NCI-H1105 (cell line): ENCODE measurements at places on chromosomes 4 and X.
A peak's percentile ranks its signal among the peaks of the same experiment; 100 is the strongest.

- DNase-seq, result no peak
These were observed 39.1 kb downstream of the HEPH start for GRCh38 chrX:66203114-66203513.

- peak; percentile 0 for DNase-seq
These were observed 85.5 kb upstream of the ACSL1 start for GRCh38 chr4:184911310-184911709.

DNA sequence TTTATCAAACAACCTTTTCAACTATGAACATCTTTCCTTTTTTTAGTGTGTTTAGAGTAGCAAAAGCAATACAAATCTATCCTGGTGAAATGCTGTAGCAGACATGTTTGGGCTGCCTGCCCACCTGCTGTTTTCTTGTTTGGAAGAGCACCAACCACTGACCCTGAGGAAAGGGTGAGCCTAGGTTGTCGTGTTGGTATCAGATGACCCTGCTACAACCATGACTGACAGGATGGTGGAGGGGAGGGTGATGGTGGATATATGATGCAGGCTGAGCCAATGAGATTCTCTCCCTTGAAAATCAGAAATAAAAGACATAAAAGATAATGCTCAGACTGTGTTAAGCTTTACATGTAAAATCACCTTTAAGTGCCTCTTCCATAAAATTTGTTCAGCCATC, 201.2 kb downstream of the NPNT start:
- no peak for DNase-seq

GRCh38 chrX:75746891-75747639, 38.0 kb downstream of the MAGEE2 start:
- peak; percentile 34 for DNase-seq

- no peak for DNase-seq
These were observed 135.2 kb downstream of the ADGRL3 start for GRCh38 chr4:61335241-61335763.

DNA sequence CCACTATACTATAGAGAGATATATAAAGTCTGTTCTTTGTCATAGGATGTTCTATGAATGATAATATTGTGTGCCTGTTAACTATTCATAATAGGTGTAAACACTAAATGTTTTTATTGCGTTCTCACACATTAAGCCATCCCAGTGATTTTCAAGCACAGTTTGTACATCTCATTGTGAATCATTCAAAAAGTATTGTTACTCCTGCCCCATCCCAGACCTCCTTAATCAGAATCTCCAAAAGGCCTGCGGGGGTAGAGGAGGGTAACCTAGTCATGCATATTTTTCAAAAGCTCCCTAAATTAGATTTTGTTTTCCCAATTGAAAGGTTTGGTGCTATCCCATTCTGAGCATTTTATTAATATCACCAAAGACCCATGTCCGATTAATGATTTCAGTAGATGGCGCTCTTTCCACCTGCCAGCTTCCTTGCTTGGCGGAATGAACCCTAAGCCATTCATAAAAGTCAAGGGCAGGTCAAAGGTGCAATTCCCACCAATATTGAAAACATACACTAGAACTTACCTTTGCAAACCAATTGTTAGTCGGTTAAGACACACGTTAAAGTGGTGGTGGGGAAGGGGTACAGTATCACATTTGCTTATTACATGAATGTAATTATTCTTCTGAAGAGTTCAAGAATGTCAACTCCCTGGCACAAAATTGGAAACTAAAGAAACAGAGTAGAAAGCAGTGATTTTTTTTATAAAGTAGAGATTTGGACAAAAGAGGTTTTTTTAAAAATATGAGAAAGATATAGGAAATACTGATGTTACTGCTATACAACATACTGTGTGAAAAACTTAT, 5.8 kb upstream of the TET2 start:
- DNase-seq, result no peak

- DNase-seq, result no peak
These were observed 800.4 kb upstream of the AGA start for GRCh38 chr4:178242655-178243054.

GRCh38 chr4:156977435-156978160, 6.0 kb upstream of the PDGFC start:
- DNase-seq, result no peak

DNA sequence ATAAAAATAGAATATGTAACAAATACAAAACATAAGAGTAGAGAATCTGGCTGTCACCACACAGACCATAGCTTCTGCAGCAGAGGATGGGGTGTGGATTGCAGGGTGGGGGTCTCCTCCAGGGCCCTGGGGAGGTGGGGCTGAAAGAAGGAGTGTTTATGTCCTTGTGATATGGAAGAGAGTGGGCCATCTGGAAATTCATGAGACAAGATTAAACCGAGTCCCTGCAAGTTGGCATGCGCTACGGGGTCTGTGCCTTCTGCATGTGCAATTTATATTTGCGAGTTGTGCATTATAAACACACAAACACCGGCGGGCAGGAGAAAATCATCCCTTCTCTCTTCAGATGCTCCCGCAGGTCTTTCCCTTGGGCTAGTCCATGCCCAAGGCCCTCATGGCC, 145.9 kb downstream of the EVC2 start:
- no peak for DNase-seq

DNA sequence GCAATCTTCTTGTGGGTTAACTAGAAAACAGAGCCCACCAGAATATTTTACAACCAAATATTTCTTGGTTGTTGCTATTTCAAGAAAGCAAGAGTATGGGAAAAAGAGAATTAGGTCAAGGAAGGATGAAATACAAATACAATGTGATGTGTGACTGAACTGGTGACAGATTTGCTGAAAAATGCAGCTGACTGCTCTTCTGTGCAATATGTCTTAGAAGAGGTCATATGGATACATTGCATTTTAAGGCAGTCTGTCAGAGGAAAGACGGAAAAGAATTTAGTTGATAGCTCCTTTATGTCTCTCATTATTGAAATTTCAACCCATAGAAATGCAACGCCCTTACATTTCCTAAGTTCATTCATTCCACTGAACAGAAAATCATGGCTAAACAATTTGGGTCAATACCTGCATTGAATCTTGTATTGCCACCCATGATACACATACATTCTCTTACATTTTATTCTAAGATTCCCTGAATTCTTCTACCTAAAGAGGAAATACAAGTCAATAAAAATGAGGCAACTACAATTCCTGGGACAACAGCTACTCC, 423.1 kb downstream of the ADAM29 start:
- DNase-seq, result no peak

DNA sequence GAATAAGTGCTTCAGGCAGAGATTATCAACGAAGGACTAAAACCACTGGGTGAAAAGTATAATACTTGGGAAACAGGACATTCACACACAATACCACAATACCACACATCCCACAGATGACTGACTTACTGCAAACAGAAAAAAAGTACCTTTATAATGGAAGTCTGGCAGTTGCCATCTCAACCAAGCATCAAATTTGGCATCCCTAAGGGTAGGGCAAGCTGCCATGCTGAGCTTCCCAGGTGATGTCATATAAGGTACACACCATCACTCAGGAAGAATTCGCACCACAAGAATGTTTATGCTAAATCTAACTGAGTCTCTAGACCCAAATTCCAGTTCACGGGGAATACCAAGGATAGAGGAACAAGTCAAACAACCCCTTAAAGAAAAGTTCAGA, 9.1 kb downstream of the QDPR start:
- DNase-seq, result no peak

- DNase-seq, result no peak
These were observed 213.4 kb upstream of the LNX1 start for GRCh38 chr4:53804719-53805118.

DNA sequence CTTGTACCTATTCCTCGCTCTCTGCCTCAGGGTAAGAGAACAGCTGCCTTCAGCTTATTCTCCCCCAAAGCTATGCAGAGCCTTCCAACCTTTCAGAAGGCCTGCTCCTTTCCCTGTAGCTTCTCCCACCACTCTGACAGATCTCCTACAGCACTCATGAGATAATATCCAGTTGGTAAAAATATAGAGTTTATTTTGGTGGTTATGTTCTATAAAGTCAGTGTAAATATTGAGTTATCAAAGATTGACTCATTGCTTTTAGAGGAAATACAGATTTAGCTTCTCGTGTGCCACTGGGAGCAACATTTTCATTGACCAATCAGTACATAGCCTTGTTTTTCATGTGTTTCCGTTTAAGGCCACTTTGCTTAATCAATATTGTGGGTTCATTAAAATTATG, 216.2 kb upstream of the TECRL start:
- no peak for DNase-seq

- no peak for DNase-seq
These were observed 949.6 kb upstream of the PRKX start for GRCh38 chrX:4663085-4663484.

DNA sequence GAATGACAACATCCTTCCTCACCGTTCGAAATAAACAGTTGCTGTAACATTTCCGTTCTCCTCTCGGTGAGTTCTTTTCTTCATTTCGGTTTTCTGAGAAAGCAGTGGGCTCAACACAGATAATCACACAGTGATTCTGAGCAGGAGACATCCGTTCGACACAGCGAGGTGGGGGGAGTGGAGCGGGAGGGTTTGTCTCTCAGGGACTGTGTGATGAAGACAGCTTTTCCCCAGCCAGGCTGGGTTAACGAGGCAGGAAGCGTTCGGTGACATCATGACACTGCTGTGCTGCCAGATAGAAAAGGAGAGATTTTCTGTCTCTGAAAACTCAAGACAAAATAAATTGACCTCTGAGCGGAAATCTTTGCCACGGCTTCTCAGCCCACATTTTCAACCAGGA, 119.3 kb downstream of the CRLF2 start:
- DNase-seq, result no peak

- DNase-seq, result no peak
These were observed 55.3 kb upstream of the MSANTD1 start for GRCh38 chr4:3193531-3194203.

DNA sequence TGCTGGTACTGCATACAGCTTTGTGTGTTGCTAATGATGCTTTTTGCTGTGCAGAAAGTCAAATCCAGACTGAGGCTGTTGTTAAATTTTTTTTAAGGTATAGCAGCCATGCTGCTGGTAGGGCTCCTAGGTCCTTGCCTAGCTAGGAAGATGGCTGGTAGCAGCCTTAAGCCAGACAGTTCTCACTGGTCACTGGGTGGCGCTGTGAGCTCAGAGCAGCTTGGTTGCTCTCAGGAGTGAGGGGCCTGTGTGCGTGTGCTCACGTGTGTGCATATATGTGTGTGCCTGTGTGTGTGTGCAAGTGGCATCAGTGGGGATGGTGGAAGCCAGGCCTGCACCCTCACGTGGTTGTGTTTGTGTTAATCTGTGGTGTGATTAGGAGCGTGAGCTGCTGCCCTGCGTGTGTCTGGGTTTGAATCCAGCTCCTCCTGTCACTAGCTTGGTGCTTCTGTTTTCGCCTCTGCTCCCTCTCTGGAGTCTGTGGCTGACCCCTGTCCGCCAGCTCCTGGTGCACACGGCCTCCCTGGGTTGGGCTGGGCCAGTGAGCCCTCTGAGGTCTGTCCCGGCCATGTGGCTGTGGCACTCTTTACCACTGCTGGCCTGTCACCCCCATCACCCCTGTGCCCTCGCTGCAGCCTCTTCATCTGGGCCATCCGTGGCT, 46.1 kb downstream of the SORCS2 start:
- DNase-seq, result no peak

- no peak for DNase-seq
These were observed 67.2 kb upstream of the RASGEF1B start for GRCh38 chr4:81538716-81539427.

- no peak for DNase-seq
These were observed 144.2 kb upstream of the GEMIN8 start for GRCh38 chrX:14173873-14174272.

- no peak for DNase-seq
These were observed 39.5 kb downstream of the PCYT1B start for GRCh38 chrX:24607616-24608015.

DNA sequence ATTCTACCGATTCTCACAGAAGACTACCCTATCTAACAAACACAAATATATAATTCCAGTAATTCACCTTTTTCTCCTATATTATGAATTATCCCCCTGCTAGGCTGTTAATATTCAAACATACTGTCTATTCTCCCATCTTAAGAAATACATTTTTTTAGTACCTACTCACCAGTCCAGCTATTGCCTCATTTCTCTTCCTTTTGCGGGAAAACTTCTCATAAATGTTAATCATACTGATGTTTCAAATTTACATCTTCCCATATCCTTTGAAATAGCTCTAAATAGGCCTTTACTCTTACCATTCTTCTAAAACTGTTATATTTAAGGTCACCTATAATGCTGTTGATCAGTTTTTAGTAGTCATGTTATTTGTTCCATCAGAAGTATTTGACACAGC, 759.1 kb upstream of the SLIT2 start:
- no peak for DNase-seq

DNA sequence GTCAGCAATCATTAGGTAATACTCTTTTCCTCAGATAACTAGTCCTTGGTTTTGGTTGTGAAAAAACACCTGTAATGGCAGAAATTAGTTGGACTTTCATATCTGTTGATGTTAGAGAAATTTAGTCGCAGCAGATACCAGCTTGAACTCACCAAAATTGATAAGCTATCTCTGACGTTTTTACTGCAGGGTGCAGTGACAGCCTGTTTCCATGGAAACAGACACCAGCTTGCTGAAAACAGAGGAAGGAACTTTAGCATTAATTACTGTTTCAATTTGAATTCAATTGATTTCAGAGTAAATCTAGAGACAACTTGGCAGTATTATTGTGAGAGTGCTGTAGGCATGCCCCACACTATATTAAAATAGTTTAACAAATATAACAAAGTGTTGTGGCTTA, 246.5 kb downstream of the PPP1R2C start:
- no peak for DNase-seq

GRCh38 chr4:78606530-78607095, 55.0 kb downstream of the ANXA3 start:
- DNase-seq, result no peak

DNA sequence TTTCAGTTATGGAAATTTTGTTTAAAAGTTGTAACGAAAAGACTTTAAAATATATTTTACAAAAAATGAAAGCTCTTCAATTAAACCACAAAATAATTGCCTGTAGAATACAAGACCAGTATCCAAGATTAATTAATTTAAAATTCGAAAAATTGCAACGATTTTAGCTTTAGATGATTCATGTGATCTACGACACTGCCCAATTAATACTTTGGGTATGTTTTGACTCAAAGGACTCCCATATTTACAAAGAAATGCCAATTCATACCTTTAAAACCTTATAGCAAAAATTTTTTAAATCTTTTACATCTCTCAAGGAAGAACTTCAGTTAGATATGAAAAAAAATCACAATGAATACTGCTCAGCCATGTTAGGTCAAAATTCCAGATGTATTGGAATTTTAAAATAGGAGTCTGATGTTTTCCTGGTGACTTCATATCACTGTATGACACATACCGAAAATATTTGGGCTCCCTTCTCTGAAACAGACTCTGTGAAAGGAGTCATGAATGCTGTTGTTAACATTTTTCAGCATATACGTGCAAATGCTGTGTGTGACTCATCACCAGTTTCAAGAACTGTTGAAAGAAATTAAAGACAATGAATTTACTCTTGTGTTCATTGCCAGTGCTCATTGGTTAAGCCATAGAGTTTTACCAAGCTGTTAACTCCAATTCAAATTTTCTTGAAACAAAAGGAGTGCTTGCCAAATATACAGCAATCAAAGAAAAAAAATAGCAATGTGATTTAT, 13.8 kb upstream of the SMS start:
- DNase-seq, result no peak
